ENCODE measurements at places on chromosomes 6 and 20.

DNA sequence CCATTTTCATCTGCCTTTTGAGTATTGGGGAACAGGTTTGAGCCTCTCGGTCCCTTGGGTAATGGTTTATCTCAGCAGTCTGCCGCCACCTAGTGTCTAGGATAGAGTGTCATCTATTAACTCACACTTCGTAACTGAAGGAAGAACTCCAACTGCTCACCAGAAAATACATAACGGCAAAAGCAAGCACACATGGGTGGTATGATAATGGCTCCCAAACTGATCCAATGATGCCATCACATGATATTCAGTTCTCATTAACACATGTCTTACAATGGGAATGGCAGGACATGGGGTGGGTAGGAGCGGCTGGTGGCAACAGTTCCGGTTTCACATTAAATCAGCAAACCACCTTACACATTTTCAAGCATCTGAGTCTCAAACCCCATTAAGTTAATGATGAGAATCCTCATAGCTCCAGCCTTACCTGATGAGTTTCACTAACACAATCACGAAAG is 110.7 kb upstream of the PHACTR1 start:
- DNase-seq, result peak; percentile 42

DNA sequence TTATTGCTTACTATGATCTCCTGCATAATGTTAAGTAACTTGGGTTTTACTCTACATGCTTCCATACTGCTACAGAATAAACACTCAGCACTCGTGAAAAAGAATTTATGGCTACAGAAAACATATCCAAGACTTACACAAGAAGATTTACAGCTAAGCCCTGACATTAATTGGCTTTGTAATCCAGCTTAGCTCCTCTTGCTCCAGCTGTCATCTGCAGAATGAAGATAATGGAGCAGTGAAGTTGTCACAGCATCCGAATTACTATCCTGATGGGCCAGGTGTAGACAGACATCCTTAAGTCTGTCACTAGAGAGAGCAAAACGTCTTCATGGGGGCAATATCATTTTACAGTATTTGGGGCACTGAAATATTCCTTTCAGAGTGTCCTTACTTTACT is 155.3 kb downstream of the PRKN start:
- DNase-seq, result no peak

- DNase-seq, result no peak
Observed at GRCh38 chr6:142306736-142307135, 4.9 kb downstream of the ADGRG6 start.

GRCh38 chr6:16805243-16805950 is 44.1 kb upstream of the ATXN1 start:
- peak; percentile 13 for DNase-seq

DNA sequence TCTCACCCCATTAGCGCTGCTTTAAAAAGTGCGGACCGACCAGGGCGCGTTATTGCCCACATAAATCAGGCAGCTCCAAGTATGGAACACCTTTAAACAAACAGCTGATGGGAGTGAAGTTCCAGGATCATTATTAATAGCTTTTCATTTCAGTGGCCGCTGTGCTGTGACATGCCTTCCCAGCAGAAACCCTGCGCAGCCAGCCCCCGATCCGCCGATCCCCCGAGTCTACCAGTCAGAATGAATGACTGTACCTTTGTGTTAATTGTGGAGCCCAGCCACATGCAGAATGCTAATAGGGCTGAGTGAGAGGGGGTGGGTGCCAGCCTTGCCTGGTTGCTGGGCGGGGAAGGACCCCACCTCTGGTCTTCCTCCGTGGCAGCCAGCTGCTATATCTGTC is 21.9 kb downstream of the CDH22 start:
- no peak for DNase-seq

GRCh38 chr6:10315658-10316372 is 99.1 kb downstream of the TFAP2A start:
- no peak for DNase-seq

- no peak for DNase-seq
Observed at GRCh38 chr6:88166493-88167351, 575 bp upstream of the CNR1 start.

DNA sequence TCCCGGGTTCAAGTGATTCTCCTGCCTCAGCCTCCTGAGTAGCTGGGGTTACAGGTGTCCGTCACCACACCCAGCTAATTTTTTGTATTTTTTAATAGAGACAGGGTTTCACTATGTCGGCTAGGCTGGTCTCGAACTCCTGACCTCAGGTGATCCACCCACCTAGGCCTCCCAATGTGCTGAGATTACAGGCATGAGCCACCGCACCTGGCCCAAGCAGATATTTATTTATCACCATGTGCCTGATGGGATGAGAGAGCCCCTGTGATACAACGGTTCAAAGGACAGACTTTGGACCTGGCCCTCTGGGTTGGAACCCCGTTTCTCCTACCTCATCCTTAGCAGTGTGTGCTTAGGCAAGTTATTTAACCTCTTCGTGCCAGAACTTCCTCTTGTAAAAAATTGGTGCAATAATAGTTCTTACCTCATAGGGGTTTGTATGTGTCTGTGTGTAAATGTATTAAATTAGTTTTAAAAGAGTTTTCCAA is 19.2 kb upstream of the STK38 start:
- DNase-seq, result no peak

DNA sequence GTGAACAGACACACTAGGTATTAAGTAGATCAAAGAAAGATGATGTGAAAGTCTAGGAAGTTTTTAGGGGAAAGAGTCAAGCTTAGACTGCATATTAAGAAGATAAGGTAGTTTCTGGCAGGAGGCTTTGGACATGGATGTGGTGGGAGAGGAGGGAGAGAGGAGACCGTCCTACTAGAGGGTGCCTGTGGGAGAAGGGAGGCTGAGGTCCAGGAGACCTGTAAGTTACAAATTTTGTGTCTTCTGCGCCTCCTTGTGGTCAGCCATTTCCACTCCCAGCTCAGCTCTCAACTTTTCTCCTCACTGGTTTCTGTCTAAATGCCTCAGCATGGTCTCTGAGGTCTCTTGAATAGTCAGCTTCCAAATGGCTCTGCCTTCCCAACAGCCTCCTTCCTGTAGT is 193.5 kb downstream of the UNC5CL start:
- DNase-seq, result no peak

- no peak for DNase-seq
Observed at GRCh38 chr6:66599541-66599940, 892.5 kb upstream of the EYS start.

- DNase-seq, result peak; percentile 42
Observed at GRCh38 chr6:152943260-152943897, 39.5 kb downstream of the FBXO5 start.

DNA sequence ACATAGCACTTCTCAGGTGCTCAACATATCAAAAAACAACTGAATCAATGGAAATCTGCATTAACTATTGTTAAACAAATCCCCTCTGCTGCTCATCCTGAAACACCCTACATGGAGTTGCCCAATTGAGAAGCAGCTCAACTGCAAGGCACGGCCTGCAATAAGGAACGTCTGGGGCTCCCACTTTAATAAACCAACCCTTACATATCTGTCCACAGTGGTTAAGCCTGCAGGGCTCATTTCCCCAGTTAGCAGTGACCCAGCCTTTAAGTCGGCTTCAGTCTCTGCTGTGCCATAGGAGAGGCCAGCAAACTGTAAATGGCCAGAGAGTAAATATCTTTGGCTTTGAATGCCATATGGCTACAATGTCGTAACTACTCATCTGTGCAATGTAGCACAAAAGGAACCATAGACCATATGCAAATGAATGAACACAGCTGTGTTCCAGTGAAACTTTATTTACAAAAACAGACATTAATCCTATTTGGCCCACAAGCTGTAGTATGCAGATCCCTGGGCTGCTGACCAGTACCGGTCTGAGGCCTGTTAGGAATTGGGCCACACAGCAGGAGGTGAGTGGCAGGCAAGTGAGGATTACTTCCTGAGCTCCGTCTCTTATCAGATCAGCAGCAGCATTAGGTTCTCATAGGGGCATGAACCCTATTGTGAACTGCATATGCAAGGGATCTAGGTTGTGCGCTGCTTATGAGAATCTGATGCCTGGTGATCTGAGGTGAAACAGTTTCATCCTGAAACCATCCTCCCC is 522.7 kb upstream of the CDH4 start:
- DNase-seq, result no peak

GRCh38 chr6:156719395-156719719 is 57.8 kb upstream of the ARID1B start:
- no peak for DNase-seq

DNA sequence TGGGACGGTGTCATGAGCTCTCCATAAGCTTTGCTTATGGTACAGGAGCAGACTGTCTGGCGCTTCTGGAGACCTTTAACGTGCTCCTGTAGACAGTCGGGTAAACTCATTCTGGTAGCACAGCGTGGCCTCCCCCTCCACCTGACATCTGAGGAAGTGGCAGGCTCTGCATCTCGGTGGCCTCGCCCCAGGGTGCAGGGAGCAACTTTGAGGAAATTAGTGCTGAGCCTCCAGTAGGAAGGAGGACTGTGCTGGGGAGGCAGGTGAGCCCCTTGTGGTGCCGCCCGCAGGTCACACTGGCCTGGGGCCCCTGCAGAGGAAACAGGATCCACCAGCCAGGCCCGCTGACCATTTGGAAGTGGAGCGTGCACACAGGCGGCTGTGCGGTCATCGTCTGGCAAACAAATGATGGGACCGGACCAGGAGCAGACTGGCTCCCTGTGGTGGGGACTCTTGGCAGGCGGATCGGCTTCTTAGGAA is 57.9 kb downstream of the SYNJ2 start:
- DNase-seq, result no peak

DNA sequence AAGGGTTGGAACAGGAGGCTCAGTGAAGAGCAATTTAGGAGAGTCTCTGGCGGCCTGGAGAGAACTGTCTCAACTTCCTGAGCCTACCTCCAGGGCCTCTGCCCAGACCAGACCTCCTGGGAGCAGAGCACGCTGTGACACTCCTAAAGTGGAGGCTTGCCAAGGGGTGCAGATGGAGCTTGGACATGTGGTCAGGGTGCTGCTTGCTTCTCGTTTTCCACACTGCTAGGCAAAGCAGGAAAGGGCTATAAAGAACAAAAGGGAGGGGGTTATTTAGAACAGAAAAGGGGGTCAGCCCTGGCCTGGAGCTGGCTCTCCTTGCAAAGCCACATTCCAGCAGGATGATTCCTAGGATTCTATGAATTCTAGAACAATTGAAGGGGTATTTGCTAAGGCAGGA is 145.7 kb upstream of the GGTLC1 start:
- no peak for DNase-seq

DNA sequence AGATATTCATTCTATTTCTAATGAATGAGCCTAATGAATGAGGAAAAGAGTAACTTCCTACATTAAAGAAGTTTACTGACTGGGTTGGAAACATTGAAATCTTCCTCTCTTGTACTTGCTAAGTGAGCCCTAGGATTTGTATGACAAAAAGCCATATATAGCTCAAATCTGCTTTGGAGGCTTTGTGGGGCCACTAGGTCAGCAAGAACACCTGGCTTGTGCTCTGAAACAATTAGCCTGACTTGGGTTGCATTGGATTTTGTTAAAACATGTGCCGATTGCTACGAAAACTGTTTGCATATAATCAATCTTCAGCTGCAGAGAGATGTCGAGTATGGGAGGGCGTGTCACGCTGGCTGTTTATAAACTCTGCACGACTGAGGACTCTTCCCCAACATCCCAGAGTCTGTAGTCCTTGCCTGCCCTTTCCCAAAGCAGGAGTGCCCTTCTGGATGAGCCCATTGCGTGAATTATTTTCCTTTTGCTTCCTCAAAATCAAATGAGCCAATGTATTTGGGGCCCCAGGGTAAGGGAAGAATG is 684.8 kb downstream of the DHX35 start:
- DNase-seq, result no peak

GRCh38 chr20:17584689-17585088 is 14.8 kb downstream of the DSTN start:
- DNase-seq, result no peak

DNA sequence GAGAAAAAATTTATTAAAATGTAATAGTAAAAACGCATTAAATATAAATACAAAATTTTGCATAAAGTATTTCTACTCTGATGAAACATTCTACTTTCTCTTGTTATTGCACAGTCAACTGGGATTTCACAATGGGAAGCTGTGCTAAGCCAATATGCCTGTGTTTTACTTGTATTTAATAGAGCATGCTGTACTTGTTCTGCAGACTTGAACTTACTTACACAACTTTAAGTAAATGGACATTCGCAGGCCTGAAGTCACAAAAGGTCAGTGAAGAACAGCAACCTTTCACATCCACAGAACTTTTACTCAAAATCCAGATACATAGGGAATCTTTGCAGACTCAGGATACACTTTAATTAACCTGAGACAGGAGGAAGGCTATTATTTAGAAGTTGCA is 409.5 kb downstream of the BTBD3 start:
- DNase-seq, result no peak

DNA sequence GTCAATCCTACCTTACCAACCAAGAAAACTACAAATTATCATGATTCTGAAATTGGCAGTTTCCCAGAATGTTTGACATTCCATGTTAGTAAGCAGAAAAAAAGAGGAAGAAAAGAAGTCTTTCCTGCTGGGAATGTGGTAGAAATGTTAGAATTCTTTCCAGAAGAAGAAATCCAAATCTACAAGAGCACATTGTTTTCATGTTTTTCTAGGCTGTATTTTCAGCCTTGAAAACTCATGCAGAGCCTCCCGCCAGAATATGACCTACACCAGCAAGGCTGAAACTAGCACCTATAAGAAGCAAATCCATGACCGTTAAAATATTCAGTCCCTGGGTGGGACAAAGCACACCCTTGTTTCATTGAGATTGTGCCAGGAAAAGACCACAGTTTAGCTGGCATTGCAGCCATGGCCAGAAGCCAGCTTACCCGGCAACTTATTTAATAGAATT is 259.4 kb downstream of the GJA1 start:
- no peak for DNase-seq

- DNase-seq, result no peak
Observed at GRCh38 chr6:106844930-106845329, 129.6 kb downstream of the CD24 start.

DNA sequence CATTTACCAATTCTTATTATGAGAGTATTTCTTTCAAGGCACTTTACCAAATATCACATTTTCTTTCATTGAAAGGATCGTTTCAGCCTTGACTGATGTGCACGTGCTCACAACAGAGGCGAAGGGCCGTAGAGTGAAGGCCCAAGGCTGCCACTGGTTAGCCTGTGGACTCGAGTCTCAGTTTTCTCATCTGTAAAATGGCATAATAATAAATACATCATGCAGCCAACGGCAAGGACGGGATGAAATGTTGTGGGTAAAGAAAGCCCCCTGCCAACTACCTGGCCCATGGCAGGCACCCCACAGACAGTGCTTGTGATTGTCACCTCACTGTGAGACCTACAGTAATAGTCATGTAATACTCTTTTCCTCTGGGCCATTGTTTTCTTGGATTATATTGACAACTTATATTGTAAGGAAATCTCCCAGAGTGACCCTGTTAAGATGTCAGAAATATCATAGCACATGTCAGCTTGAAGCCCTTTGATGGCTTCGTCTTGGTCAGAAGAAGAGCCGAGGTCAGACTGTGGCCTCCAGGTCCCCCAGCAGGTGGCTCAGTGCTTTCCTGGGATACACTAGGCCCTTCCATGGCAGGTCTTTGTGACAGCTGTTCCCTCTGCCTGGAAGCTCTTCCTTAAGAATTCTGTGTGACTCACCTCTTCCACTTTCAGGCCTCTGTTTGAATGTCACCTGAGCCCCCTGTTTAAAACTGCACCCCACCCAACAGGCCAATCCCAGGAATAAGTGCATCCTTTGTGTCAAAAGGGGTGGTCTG is 36.3 kb downstream of the FAM50B start:
- DNase-seq, result no peak

Data from keratinocyte (primary cell).